Epithelial cell of proximal tubule (primary cell): ENCODE measurements at places on chromosomes 2 and 18.

DNA sequence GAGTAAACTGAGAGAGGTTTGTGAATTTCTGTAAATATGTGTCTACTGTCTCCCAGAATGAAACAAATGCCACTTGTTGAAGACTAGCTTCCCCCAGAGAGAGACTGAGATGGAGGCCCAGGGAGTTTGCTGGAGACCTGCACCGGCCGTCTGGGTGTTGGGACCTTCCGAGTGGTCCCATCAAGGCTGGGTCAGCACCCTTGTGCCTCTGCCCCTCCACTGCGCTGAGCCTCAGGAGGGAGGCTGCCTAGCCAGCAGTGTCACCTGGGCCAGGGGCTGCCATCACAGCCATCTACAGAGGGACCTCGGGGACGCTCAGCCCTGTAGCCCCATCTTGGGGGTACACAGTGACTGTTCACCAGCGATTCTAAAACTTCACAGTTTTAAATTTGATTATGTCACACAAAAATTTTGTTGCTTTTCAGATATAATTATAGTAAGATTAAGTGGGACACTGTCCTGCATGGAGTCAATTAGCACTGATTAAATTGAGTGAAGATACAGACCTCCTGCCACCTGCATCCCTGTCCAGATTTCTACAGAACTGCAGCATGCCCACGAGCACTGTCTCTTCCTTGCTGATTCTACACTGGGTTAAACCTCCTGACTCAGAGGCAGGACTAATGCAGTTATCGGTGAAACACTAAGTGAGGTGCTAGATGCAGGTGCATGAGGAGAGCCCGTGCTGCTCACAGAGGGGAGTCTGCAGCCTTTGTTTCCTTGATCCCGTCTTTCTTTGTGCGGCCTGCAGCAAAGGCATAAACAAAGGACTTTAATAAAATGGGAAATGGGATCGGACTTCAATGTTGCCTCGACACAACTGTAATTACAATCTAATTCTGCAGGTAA lies 50.5 kb downstream of the TMEM18 start:
- DNase-seq: no peak

GRCh38 chr2:24080701-24081100 lies 3.9 kb downstream of the TP53I3 start:
- no peak for DNase-seq

DNA sequence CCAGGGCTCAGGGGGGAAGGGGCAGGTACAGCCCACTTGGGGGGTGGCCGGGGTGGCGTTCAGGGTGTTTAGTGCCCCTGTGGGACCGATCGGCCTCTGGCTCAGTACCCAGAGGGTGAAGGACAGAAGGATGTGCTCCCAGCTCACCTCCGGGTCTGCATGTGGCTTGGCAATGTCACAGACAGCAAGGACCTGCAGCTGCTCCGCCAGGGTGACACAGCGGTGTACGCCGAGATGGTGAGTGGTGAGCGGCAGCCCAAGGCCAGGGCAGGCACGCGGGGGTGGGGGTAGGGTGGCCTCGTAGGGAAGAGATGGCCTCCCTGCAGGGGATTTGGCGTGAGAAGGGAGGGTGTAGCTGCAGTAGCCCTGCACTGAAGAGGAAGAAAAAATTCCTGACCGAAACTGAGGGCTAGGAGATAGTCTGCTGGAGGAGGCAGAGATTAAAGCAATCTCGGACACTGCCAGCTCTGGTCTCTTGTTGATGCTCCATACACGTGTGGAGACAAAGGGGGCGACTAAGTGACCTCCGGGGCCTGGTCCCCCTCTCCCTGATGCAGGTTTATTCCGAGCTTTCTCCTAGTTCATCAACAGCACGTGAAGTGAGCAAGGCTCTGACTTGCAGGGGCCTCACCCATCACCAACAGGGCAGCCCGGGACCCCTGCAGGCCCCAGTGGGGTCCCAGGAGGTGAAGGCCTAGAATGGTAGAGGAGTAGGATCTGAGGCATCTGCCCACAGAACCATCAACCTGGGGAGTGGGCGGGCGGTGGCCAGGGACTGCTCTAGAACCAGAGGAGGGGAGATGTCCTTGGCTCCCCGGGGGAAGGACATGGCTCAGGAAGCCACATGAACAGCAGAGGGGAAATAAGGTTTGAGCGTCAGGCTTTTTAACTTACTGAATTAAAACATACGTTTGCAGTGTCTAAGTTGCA lies 45.4 kb downstream of the FER1L5 start:
- no peak for DNase-seq

GRCh38 chr2:158731386-158731785 lies 63.7 kb upstream of the DAPL1 start:
- DNase-seq: no peak

- DNase-seq: peak; percentile 15
Measured at GRCh38 chr2:171598713-171599319, 76.5 kb downstream of the CYBRD1 start.

GRCh38 chr2:158890296-158890905 lies 78.0 kb upstream of the TANC1 start:
- DNase-seq: no peak

DNA sequence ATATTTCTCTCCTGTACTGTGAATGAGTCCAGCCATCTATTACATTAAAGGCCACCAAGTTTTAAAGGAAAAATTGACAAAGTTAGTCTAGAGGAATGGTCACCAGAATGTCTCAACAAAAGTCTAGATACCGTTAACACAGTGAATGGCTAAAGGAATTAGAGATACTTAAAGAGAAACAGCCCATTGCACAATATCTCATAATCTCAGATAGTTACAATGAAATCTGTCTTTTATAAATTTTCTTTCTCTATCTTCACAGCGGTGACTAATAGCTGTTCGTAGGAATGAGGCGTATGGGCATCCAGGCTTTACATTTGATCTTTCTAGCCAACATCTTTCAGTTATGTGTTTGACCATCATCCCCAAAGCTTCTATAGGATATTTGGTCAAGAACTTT lies 30.6 kb downstream of the R3HDM1 start:
- DNase-seq: no peak

- DNase-seq: no peak
Measured at GRCh38 chr2:12616456-12617156, 100.1 kb upstream of the TRIB2 start.

DNA sequence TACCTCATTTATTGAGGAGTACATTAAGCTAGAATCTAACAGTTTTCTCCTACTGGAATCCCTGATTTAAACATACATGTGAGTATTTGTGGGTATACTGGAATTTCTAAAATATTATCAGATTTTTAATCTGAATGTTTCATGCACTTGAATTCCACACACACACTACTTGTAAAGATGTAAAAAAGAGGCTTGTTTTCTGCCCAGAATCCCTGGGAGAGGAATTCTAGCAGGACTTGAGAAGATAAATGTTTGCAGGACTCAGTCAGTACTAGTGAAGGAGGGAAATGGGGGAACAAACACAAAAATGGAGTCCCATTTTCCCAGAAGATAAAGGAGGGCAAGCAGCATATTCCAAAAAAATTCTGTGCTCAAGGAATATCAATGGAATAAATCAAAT lies 17.0 kb downstream of the COL5A2 start:
- no peak for DNase-seq

DNA sequence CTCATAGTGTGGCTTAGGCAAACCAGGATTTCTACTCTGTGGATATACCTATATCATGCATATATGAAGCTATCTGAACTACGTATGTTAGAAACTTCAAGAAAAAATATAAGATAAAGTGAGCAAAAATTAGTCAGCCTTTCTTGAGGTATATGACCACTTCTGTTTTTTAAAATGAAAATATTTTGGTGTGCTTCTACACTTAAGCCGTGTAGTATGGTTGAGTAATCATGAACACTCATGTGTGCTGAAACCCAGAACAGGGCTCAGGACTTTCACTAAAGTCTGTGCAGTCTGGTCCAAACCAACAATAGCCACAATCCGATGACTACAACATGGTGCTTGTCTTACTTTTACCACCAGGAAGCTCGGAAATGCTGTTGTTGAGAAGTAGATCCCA lies 48.9 kb upstream of the TMEM177 start:
- no peak for DNase-seq

GRCh38 chr2:69514406-69514805 lies 77.2 kb upstream of the NFU1 start:
- DNase-seq: no peak
